ENCODE measurements at places on chromosomes 11 and 22. TPM values are rescaled to one million over a fixed set of nuclear protein-coding genes. Genes with fewer than 3 reads are reported as not detected.

SEPTIN5 gene
- total RNA-seq: 7.2 TPM

MFRP gene
- not detected for total RNA-seq

FAM181B gene
- total RNA-seq: 0.11 TPM

LGALS1 gene
- 1,281 TPM for total RNA-seq

ZFTA gene
- total RNA-seq: 7.3 TPM

KDM4D gene
- 0.45 TPM for total RNA-seq

CEP126 gene
- 4.6 TPM for total RNA-seq

CYP2R1 gene
- 9.0 TPM for total RNA-seq

GLYAT gene
- total RNA-seq: not detected

EPS8L2 gene
- total RNA-seq: 110 TPM

TEAD1 gene
- total RNA-seq: 60.0 TPM

OOSP2 gene
- not detected for total RNA-seq

APOA1 gene
- 0.10 TPM for total RNA-seq

TMEM191B gene
- total RNA-seq: 2.3 TPM

PPP2R5B gene
- total RNA-seq: 4.4 TPM

VPREB3 gene
- 0.85 TPM for total RNA-seq

KCNK7 gene
- 1.4 TPM for total RNA-seq

MMP13 gene
- total RNA-seq: not detected

OR51G2 gene
- total RNA-seq: not detected

SOX10 gene
- not detected for total RNA-seq

C11orf65 gene
- total RNA-seq: 0.20 TPM

GGT1 gene
- total RNA-seq: 102 TPM

GPR83 gene
- 0.22 TPM for total RNA-seq

KCNJ4 gene
- 0.09 TPM for total RNA-seq

OR4C12 gene
- total RNA-seq: not detected

DDI1 gene
- total RNA-seq: not detected

TRIM66 gene
- total RNA-seq: 1.7 TPM

POU2AF3 gene
- total RNA-seq: 0.53 TPM

OR51T1 gene
- not detected for total RNA-seq

TBX1 gene
- total RNA-seq: 4.1 TPM

APOA4 gene
- total RNA-seq: not detected

XKR3 gene
- not detected for total RNA-seq

YAP1 gene
- total RNA-seq: 46.0 TPM

RIMBP3C gene
- total RNA-seq: 0.27 TPM

BANF1 gene
- total RNA-seq: 509 TPM

KRTAP5-11 gene
- not detected for total RNA-seq

RFPL1 gene
- total RNA-seq: not detected

SLC22A6 gene
- total RNA-seq: not detected

USP2 gene
- 0.30 TPM for total RNA-seq

OR52N4 gene
- total RNA-seq: not detected

CCDC116 gene
- total RNA-seq: 0.06 TPM

OR10D3 gene
- total RNA-seq: not detected

RASL10A gene
- total RNA-seq: not detected

JAML gene
- not detected for total RNA-seq

OR5AS1 gene
- total RNA-seq: not detected

All from A549 treated with RU486 at 1 μM for 4 hours (cell line).